ENCODE measurements at places on chromosomes 13 and 19.

DNA sequence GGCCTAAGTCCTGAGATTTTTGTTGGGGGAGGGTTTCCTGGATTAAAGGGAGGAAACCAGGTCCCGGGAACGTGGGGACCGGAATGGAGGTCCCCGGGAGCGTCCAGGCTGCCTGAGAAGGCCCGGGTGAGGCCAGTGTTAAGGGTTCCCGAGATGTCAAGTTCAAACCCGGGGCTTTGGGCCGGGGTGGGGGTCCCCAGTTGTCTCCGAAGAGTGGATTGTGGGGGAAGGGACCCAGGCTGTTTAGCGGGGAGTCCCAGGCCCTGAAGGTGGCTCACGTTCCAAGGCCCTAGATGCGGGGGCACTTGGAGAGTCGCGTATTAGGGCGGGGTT, 262 bp downstream of the COX7A1 start:
- DNase-seq = peak; percentile 9

GRCh38 chr19:43489310-43489709, 15.2 kb downstream of the PHLDB3 start:
- DNase-seq = no peak

DNA sequence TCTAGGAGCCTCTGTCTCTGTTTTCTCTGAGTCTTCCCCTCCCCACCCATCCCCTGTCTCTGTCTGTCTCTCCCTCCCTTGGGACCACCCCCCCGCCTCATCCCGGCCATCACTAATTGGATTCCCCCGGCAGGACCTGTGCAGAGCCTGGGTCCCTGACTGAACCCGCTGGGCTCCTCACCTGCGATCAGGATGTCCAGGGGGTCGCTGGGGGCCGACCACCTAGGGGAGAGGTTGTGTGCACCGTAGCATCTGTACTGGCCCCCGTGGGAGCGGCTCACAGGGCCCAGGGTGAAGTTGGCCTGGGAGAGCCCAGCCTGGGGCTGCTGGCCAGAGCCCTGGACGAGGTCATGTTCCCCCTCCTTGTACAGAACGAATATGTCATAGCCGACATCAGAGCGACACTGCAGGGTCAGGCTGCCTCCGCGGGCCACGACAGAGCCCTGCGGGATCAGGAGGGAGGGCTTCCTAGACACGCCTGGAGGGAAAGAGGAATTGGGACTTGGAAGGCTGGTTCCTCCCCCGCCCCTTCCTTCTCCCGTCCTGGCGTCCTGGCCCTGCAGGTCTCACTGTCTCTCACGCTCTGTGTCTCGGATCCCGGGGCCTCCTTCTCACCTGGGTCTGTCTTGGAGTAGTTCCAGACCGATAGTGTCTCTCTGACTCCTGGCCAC, 1.8 kb downstream of the LILRB5 start:
- DNase-seq = no peak

DNA sequence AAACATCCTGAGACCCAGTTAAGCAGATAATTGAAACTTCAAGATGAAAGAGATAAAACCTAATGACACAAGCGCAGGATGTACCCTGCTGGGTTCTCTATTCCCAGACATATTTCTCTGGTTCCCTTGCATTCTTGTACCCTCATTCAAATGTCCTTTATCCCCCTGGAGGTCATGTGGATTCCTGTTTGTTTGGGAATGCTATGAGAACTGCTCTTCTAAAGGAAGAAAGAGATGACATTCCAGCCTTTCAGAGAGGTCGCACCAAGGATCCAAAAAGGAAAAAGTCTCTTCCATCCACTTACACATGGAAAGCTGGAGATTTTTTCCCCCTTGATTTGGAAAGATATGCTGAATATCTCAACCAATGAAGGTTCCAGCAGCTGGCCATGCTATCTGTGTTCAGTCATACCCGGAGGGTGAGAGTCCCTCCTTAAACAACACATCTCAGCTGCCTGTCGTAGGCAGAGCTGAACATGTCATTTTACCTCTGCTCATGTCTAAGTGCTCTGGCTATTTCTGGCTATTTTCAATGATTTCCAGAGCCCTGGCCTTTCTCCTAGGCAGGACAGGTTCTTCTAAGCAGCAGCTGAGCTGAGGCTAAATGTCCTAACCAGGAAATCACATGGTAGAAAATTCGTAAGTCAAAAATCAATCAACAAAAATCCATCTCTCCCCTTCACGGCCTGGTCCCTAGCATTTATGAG, 52.5 kb downstream of the C13orf42 start:
- DNase-seq = peak; percentile 13

GRCh38 chr13:99217461-99218110, 16.9 kb downstream of the UBAC2 start:
- no peak for DNase-seq

DNA sequence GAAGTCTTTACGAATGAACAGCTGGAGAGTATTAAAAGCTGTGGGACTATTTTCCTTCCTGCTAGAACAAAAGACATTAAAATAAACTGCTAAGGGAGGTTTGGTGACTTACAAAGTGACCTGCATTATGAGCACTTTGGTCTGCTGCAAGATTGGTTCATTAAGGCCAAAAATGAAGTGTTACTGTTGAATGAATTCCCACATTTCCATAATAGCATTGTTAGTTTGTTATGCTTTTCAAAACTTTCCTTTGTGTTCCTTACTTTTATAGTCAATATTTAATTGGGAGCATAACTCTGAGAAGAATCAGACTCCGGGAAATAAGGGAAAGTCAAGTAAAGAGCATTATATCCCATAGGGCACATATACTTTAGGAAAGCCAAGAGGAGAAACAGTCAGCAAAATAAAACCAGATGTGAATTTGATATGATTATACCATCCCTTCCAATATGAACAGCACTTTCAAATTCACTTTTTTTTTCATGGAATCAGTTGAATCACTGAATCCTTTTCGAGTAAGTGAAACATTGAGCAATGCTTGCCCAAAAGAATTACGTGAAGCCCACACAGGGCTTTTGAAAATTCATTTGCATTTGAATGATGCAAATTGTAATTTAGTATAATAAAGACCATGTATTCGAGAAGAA, 112.6 kb downstream of the KCTD12 start:
- DNase-seq = no peak

GRCh38 chr13:24032252-24032651, 128.3 kb upstream of the SPATA13 start:
- DNase-seq = peak; percentile 91

- no peak for DNase-seq
Measured at GRCh38 chr19:29614046-29614445, 8.0 kb downstream of the POP4 start.

GRCh38 chr13:112056739-112057438, 10.1 kb upstream of the SOX1 start:
- DNase-seq = no peak

- no peak for DNase-seq
Measured at GRCh38 chr13:90956031-90956430, 391.5 kb upstream of the MIR17HG start.

GRCh38 chr13:28568286-28568685, 73.4 kb upstream of the FLT1 start:
- peak; percentile 78 for DNase-seq

- no peak for DNase-seq
Measured at GRCh38 chr13:26855921-26856320, 95.3 kb upstream of the GPR12 start.

GRCh38 chr13:48564056-48564455, 31.2 kb upstream of the RCBTB2 start:
- DNase-seq = peak; percentile 40

GRCh38 chr13:43006893-43007631, 15.0 kb upstream of the EPSTI1 start:
- DNase-seq = peak; percentile 67

- DNase-seq = peak; percentile 85
Measured at GRCh38 chr13:59112221-59112718, 1051.5 kb downstream of the DIAPH3 start.

DNA sequence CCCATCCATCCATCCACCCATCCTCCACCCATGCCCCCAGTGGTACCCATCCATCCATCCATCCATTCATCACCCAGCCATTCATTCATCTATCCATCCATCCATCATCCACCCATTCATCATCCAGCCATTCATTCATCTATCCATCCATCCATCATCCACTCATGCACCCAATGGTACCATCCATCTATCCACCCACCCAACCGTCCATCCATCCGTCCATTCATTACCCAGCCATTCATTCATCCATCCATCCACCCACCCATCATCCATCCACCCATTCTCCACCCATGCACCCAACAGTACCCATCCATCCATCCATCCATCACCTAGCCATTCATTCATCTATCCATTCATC, 5.3 kb downstream of the PLPPR3 start:
- no peak for DNase-seq

GRCh38 chr13:71290963-71291841, 575.8 kb downstream of the DACH1 start:
- DNase-seq = peak; percentile 16
